Hematopoietic multipotent progenitor cell treated with erythropoietin and hydrocortisone succinate and interleukin-3 and kit ligand, for 8 days (in vitro differentiated cells): ENCODE measurements at places on chromosomes 16 and 17.

GRCh38 chr17:70938336-70938735 is 769.0 kb downstream of the KCNJ2 start:
- DNase-seq, result no peak

DNA sequence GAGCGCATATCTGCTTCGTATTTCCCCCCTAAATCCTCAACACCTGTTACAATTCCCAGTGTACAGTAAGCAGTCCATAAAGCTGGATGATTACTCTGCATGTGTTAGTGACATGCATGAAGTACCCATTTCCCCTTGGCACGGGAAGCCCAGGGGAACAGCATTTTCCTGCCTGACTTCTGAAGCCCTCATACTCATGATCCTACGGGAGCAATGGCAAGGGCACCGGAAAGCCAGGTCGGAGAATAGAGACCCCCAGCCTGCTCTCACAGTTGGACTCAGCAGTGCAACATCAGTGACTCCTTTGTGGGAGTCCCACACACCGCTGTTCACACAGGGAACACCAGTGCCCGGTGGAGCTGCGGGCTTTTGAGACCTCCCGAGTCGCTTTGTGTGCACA is 336.9 kb downstream of the CDH13 start:
- DNase-seq, result no peak

GRCh38 chr17:604765-605164 is 109.9 kb downstream of the VPS53 start:
- DNase-seq, result no peak

DNA sequence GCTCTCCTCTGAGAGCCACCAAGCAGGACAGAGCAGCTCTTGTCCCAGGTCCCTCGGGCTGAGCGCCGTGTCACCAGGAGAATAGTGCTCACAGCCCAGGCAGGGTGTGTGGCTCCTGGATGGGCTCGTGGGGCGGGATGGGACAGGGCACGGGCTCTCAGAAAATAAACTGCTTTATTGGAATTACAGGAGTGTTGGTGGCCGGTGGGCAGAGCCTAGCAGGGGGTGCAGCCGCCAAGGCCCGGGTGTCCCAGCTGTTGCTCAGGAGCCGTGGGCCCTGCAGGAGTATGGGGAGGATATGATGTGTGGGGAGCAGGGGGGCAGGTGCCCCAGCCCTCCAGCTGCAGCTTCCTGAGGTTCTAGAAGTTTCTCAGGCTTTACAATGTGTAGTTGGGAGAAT is 17.1 kb downstream of the TELO2 start:
- no peak for DNase-seq

DNA sequence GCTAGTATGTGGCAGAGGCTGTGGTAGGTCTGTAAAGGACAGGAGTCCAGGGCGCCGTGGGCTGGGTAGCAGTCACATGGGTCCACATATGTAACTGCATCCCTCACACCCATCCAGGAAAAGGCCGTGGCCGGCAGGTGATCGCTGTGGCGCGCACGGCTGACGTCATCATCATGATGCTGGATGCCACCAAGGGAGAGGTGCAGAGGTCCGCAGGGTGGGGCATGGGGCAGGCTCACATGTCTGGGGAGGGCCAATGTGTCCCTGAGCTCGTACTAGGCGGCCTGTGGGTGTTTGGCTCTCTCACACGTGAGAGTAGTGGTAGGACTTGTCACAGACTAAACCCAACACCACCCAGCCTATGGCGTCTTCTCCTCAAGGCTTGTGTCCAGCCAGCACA is 9.0 kb upstream of the MYO15A start:
- no peak for DNase-seq

- DNase-seq, result peak; percentile 77
Measured at GRCh38 chr17:45394913-45395568, 37.6 kb downstream of the ARHGAP27 start.

GRCh38 chr17:76260669-76261068 is 4.5 kb upstream of the UBALD2 start:
- no peak for DNase-seq

DNA sequence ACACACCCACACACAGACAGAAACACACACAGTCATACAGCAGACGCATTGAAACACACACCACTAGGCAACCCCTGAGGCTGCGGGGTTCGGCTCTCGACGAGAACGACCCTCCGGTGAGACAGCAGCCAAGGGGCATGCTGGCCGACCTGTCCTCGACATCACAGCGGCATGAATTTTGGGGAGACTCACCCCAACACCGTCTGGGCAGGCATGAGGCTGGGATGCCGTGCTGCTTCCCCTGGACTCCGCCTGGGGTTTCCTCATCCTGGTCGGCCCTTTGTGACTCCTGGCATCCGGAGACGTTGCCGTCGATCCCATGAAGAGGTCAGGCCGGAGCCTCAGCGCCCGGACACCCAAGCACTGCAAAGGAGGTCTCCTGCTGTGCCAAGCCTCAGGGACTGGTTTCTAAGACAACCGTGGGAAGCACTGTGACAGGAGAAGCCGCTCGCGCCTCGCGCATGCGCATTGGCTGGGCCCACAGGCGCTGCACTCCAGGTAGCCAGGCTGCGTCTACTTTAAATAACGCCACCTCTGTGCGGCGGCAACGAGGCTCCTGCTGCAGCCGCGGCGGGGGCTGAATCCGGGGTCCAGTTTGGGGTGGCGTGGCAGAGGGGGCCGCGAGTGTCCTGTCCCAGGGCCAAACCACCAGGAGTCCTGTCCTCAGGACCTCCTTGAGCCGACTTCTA is 13.8 kb upstream of the KCNJ18 start:
- DNase-seq, result no peak

GRCh38 chr16:57679767-57680482 is 11.8 kb downstream of the ADGRG3 start:
- no peak for DNase-seq

GRCh38 chr17:8896641-8897635 is 29.5 kb upstream of the PIK3R6 start:
- DNase-seq, result no peak
